ENCODE measurements at places on chromosomes 4 and X.
A peak's percentile ranks its signal among the peaks of the same experiment; 100 is the strongest.

DNA sequence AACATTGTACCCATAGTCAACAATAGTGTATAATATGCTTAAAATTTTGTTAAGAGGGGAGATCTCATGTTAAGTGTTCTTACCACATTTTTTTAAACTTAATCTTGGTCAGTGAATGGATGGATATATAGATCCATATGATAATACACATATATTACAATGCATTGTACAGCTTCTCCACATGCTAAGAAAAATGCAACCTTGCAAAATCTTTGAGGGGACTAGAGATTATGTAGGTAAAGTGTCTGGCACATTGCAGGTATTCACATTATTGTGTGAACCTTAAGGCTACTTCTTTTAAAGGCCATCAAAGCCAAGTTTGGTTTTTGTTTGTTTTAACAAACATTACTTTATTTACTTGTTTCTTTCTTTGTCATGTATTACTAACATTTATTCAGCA is 10.4 kb upstream of the GPC3 start:
- DNase-seq: no peak

- no peak for DNase-seq
Measured at GRCh38 chr4:180951312-180951711, 1291.9 kb upstream of the TENM3 start.

DNA sequence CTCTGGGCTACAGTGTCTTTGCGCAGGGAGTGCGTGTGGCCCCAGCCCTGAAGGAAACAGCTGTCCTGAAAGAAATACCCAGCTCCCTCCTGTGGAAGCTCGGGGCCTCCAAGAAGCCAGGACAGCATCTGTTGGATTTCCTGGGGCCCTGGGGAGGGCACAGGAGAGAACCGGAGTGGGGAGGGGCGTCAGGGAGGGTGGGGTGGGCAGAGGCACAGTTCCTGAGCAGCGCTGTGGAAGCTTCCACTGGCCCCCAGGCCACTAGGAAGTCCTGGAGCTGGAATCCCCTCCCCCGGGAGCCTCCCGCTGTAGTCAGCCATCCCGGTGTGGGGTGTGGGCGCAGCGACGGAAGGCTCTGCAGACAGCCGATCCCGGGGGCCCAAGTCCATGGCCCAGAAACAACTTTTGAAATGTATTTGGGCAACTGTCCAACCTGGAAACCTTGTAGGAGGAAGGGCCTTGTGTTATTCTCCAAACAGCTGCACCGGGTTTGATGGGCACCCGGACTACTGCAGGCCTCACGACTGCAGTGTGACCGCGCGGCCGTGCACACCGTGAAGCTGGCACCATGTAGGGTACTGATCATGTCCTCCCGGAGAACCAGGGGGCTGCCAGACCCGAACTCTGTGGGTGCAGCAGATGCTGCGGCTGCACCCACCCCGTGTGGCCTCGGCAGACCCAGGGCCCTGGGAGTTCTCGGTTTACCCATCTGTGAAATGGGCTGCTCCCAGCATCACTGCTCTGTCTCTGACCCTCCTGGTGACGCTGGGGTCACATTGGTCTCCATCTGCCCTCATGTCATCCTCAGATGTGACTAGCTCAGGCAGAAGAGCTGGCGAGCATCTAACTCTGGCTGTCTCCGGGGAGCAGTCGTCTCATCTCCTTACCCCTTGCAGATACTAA is 68.5 kb upstream of the HMX1 start:
- DNase-seq: no peak

- DNase-seq: no peak
Measured at GRCh38 chrX:7164174-7164573, 16.2 kb upstream of the PUDP start.

DNA sequence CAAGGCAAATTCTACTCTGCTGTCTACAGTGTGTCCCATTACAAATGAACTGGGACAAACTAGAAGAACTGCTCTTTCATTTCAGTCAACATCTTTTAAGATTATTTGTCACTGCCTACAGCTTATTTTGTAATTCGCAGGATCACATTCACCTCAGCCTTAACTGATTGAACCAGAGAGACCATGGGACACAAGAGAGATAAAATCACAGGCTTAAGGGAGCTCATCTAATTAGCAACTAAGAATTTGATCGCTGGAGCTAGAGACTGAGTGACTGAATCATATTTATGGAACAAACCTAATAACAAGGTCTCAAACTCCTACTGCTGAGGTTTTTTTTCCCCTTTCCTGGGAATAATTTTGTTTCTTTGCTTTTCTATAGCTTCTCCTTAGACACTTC is 898.2 kb downstream of the PCDH18 start:
- DNase-seq: no peak

DNA sequence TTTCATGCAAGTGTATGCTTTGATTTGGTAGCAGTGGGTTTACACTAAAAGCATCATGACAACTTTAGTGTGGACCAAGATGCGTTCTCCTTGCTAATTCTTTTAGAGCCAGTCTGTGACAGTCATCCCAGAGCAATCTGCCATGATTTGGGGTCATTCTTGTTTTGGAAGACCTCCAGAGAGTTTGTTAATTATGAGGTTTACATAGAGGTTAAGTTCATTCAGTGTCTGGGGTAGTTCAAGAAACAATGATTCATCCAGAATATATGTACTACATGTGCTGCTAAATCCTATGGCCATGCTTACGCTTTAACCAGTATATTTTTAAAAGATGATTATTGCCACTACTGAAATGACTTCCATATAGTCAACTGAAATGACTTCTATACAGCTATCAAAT is 328.5 kb upstream of the AGA start:
- no peak for DNase-seq

GRCh38 chrX:73987166-73987565 is 316.8 kb upstream of the ZCCHC13 start:
- no peak for DNase-seq

DNA sequence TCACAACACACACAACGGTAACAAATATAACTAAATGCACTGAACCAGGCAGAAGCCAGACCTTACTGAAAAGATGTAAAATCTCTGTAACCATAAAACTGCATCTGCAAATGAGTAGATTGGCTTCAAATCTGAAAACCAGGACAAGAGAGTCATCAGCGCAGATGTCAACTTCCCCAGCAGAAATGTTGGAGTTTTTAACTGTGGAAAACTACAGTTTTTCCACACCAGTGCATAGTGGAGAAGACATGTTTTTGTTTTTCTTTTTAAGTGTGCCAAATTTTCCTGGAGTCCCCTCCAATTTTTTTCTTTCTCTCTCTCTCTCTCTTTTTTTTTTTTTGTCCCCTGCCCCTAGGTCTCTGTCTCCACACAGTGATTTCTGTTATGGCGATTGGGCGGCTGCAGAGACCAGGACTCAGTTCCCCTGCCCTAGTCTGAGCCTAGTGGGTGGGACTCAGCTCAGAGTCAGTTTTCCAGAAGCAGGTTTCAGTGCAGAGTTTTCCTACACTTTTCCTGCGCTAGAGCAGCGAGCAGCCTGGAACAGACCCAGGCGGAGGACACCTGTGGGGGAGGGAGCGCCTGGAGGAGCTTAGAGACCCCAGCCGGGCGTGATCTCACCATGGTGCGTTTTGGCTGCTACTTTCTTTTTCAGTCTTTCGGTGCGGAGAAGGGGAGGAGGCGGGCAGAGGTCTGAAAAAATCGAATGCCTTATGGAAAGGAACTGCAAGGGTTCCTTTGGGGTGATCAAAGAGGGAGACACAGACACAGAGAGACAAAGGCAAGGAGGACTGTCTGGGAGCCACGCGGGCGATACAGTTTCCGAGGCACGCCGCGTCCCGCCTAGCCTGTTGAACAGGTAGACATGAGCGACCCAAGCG is at the start of gene GUCY1A1:
GUCY1A1 (plus strand) TSS at position 505 of the 878 bp plus-strand sequence. CDS start 30,020 bp downstream, outside the sequence.
- no peak for DNase-seq

- no peak for DNase-seq
Measured at GRCh38 chrX:150546711-150547153, 21.7 kb upstream of the MTM1 start.

DNA sequence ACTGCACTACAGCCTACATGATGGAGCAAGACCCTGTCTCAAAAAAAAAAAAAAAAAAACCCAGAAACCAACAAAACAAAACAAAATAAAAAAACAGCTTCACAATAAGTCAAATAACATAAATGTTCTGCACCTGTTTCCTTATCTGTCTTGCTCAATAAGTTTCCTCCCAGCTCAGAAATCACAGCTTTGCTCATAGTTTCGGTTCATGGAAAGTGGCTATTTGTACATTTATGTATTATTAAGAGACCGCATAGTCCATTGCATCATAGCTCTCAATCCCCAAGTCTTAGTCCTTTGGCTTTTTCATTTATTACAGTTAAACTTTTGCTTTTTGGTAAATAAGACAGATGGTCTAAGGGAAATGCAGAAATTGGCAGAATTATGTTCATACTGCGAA is 24.4 kb upstream of the CFAP299 start:
- DNase-seq: peak; percentile 9

- no peak for DNase-seq
Measured at GRCh38 chr4:140289486-140289885, 84.0 kb upstream of the SCOC start.

DNA sequence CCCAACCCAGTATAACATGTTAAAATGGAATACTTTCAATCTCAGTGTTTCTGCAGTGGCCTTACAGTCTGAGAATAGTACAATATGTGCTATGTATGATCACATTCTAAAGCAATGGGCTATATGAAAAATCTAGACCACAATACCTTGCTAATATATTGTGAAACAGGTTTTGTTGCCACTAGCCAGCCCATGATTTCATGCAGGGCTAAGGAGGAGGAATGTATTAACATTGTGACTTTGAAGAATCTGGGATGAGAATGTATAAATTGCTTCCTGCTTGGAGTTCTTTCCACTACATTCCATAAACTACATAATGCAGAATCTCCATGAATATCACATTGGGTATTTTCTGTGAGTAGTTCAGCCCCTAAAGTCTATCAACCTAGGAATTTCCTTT is 935.4 kb upstream of the GRIA3 start:
- no peak for DNase-seq

All from NCI-H226 (cell line).